ENCODE measurements at places on chromosomes 1 and 21.

GRCh38 chr1:99146129-99146848 is 118.0 kb upstream of the PLPPR4 start:
- DNase-seq = no peak

DNA sequence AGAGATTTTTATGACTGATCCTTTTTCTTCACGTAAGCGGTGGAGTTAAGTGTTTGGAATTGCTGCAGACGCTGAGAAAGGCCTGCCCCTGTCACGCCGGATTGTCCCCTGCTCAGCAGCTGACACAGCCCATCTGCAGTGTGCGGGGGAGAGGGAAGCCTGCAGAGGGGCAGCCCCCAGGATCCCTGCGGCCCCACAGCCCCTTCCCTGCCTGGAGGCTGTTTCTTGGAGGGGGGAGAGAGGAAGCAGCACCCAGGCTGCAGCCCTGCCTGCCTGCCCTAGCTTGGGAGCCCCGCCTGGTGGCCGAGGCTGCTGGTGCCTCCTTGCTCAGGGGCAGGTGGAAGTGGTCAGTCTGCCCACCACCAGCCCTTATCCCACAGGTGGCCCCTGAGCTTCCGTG is 50.7 kb downstream of the PRDM16 start:
- DNase-seq = no peak

GRCh38 chr1:111503585-111504060 is at the start of the genes ADORA3 and TMIGD3:
ADORA3 (minus strand) TSS chr1:111503633; CDS start chr1:111503354, 279 bp downstream.
TMIGD3 (minus strand) TSS chr1:111503633; CDS start chr1:111503354, 279 bp downstream.
- no peak for DNase-seq

- no peak for DNase-seq
Observed at GRCh38 chr21:38869196-38869595, 63.5 kb downstream of the ETS2 start.

DNA sequence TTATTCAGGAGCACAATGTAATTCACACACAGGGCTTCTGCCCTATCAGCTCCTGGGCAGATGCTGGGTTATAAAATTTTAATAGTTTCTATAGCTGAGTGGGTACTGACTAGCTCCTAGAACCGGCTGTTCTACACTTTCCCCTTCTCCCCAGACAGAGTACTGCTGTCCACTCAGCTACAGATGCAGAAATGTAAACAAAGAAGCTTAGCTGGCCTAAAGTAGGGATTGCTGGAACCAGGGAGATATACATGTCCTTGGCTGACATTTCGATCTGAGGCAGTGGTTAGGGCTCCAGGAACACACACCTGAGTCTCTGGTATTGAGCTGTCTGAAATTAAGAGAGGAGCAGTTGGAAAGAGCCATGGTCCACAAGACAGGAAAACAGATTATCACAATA is 211.5 kb upstream of the USP24 start:
- no peak for DNase-seq

DNA sequence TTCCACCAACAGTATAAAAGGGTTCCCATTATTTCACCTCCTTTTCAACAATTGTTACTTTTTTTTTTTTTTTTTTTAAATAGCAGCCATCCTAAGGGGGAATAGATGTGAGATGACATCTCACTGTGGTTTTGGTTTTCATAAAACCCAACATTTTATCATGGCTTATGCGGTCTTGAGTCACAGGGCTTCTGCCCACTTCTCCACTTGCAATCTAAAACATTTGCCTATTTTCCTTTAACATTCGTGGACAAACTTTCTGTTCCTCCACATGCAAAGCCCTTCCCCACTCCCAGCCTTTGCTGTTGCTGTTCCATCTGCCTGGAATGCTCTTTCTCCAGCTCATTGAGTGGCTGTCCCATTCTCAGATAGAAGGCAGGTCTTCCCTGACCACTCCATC is 239.7 kb upstream of the KCNK2 start:
- DNase-seq = no peak

DNA sequence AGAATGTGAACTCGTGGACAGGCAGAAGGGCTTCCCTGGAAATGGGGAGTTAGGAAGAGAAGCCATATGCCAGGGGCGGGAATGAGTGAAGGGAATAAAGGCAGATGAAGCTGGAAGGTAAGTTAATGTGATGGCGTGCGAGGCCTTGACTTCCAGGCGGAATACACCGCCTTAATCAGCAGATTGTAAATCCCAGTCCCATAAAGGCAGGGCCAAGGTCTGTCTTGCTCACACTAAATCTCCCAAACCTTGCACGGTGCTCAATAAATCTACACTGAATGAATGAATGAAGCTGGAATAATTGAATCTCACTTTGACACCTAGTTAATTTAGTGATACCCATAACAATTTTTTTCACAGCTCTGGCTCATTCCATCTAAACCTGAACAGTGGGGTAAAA is 16.8 kb upstream of the PRDM2 start:
- DNase-seq = no peak

GRCh38 chr1:174397261-174397660 is 50.5 kb upstream of the GPR52 start:
- DNase-seq = no peak

DNA sequence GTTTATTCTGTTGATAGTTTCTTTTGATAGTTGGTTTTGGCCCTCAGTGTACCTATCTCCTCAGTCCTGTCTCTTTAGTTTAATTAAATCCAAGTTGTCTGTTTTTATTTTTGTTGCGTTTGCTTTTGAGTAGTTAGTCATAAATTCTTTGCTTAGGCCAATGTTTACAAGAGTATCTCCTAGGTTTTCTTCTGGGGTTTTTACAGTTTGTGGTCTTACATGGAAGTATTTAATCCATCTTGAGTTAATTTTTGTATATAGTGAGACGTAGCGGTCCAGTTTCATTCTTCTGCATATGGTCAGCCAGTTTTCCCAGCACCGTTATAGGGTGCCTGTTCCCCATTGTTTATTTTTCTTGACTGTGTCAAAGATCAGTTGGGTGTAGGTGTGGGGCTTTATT is 139.4 kb downstream of the POU2F1 start:
- no peak for DNase-seq

GRCh38 chr1:192776206-192776605 is 32.6 kb upstream of the RGS2 start:
- no peak for DNase-seq

- DNase-seq = no peak
Observed at GRCh38 chr1:113142791-113143190, 69.8 kb downstream of the LRIG2 start.

- no peak for DNase-seq
Observed at GRCh38 chr1:180343921-180344769, 114.1 kb downstream of the LHX4 start.

DNA sequence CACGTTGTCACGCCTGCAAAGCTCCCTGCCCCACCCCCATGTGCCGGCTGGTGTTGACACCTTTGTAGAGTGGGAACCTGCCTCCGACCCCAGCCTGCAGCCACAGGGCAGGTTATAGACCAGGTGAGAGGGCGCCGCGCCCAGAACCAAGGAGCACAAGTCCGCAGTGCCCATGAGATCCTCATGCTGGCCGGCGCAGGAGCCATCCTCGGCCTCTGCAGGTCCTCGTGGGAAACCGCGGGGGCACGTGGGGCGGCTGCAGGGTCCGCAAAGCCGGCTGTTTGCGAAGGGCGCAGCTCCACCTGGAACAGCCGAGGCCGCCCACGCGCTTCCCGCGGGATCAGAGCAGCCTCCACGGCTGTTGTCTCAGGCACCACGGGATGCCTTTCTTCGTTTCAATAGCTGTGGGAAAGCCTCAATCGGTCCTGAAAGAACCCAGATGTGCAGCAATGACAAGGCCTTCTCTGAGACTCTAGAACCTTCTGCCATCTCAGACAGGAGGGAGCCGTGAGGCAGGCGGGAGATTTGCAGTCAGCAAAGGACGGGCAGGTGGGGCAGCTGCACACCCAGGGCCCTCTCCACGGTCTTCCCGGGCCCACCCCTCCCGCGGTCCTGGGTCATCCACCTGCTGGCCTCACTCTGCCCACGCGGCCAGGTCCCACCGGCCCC is 29.9 kb downstream of the POFUT2 start:
- DNase-seq = no peak

- no peak for DNase-seq
Observed at GRCh38 chr1:227730630-227731151, 4.4 kb downstream of the JMJD4 start.

DNA sequence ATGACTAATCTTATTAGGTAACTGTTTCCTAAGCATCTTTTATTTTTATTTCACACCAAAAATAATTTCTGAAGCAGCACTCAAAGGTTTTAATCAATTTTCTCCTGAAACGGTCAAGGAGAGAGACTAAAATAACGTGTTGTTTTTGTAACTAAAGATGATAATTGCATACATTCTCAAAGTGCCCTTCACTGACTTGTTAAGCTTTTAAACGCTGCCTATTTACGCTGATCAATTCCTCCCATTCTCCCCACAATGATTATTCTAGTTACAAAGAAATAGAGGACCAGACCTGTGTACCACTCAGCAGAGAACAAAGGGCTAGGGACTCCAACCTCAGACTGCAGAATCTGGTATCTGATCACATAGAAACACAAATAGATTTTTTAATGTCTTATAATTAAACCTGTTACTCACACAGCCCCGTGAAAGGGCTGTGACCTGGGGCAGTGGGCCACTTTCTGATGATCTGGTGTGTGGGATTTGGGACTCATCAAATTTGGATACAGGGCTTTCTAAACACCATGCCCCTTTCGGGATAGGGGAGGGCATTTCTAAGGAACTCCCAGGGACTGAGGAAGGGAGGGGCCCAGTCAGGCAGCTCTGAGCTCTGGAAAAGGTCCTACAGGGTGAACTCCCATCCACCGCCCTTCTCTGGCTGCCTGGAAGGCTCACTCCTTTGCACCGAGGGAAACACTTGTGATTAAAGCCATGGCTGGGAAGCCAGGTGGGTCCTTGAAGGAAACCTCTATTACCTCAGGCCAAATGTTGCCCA is 65.2 kb downstream of the BCAR3 start:
- DNase-seq = no peak

DNA sequence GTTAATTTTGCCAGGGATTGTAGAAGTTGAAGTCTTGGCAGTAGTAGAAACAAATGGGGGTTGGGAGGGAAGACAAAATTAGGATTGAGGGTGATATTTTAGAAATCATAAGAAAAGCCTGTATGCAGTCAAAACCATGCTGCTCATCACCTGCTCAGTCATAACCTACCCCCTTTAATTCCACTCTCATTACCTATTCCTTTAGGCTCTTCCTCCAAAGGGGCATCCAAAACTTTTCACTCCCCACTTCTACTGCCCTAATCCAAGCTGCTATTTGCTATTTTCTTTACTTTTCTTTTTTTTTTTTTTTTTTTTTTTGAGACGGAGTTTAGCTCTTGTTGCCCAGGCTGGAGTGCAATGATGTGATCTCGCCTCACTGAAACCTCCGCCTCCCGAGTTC is 11.5 kb downstream of the H3-3A start:
- no peak for DNase-seq

GRCh38 chr1:53112271-53112774 is 30.1 kb downstream of the SLC1A7 start:
- DNase-seq = no peak

DNA sequence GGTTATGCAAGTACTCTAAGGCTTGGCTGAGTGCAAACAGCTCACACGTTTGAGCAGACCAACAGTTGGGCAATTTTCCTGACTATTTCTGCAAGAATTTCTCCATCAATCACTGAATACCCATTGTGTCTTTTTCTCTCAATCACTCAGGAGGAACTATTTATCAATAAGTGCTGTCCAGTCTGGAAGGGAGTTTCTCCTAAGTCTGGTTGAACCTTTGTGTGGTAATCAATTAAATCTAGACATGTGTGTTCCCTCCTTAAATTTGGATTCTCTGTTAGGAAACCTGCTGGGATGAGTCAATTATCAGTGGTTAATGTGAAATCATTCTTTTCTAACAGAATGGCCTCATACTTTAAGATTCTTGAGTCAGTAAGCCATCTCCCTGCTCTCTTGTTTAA is 6.8 kb upstream of the AADACL3 start:
- no peak for DNase-seq

GRCh38 chr1:11800756-11801433 is 4.9 kb downstream of the MTHFR start:
- no peak for DNase-seq

- DNase-seq = no peak
Observed at GRCh38 chr1:54678776-54679643, 36.7 kb upstream of the TTC4 start.

DNA sequence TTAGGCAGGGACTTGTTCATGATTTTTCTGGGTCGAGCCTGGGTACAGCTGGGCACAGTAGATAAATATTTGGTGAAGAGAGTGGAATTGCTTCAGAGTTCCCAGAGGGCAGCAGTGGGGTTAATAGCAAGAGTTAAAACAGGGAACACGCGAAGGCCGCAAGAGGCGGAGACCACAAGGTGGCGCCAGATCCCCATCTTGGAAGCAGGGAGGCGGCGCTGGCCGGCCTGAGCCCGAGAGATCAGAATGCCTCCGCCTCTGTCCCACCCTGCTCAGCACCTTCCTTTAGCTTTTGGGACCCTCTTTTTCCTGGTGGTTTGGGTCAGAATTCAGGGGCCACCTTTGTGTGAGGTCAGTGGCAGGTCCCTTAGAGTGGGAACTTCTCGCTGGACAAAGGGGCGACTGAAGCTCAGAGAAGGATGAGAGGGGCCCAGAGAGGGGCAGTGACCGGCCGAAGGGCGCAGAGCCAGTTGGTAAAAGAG is 6.5 kb upstream of the PADI2 start:
- DNase-seq = peak; percentile 81

- no peak for DNase-seq
Observed at GRCh38 chr1:160076295-160076694, 5.0 kb upstream of the KCNJ9 start.

DNA sequence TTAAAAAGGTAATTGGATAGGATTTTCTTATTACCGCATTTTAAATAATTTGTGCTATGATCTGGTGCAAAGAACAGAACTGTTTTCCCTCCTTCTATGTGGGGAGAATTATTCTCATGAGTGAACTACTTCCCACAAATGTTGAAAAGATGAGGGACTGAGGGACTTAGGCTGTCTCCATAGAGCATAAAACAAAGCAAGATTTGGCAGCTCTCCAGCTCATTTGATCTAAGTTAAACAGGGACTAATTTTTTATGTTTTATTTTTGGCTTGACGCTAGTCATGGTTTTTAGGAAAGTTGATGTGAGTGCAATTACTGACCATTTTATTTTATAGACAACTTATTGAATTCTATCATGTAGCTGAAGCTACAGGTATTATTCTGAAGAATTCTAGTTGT is 362.3 kb downstream of the HLX start:
- no peak for DNase-seq

DNA sequence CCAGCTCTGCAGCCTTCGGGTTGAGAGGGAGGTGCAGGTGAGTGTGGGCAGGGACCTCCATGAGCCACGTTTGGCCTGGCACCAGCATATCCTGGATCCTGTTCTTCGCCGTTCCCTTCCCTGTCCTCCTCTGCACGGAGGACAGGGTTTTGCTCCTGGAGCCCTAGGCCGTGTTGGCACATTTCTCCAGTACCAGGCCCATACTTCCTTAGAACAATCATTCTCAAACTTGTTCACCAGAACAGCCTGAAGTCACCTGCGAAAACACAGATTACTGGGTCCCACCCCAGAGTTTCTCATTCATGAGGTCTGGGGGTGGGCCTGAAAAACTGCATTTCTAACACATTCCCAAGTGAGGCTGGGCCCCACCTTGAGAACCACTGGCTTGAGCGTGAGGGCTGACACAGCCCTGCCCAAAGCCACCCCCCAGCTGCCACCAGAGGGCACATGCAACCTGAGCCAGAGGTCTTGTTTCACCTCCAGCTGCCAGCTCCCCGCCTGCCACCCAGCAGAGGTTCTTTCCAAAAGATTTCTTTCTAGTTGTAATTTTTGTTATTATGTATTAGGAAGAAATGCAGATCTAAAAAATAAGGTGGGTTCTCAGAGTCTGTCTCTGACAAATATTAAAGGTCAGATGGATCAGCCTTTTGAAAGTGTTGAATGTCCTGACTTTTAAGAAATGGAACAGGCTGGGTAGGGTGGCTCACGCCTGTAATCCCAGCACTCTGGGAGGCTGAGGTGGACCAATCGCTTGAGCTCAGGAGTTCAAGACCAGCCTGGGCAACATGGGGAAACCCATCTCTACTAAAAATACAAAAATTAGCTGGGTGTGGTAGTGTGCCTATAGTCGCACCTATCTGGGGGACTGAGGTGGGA is 39.6 kb upstream of the LDLRAP1 start:
- no peak for DNase-seq
